Vagina (tissue), 2 donors: ENCODE measurements at places on chromosomes 4 and X.

DNA sequence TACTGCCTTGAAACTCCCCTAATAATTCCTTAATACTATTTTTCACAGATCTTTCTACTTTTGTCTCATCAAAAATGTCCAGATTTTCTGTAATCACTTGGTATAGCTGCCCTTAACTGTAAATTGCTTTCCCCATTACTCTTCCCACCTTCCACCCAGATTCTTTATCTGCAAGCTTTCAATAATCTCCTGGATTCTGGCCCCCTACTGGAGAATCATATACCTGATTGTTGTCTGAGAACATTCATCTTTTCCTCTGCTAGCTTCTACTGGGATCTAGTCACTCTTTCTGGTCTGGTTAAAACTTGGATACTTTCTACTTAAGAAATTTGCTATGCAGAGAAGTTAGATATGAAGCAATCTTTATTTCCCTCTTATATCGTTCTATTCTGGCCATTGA is 552.6 kb downstream of the PCDH19 start:
- no peak for DNase-seq

DNA sequence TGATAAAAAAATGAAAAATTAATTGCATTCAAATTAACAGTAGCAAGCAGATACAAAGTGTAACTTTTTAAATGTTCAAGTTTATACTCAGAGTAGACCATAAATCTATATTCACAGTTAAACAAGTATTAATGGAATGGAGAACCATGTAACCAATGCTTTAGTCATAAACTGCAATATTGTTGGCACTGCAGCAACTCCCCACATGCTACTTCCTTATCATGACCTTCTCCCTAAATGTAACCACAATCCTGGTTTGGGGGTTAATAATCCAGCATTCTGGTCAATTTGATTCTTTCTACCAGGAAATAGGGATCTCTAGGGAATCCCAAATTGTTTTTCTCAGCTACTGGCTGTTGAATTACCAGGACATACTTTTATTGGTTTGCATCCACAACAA is 223.9 kb upstream of the DCAF8L1 start:
- DNase-seq = no peak

DNA sequence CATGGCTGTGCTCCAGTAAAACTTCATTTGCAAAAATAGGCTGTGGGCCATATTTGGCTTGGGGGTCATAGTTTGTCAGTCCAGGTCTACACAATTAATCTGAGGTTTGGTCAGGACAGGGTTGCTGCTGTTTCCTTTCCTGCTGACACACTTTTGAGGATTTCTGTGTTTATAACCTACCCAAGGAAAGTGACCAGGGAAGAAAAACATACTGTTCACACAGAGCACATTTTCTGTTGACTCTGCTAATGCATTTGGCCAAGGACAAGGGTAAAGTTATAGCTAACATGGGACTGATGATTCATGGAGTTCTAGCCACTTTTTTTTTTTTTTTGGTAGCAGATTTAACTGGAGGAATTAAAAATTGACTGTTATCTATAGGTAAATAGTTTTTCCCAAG is 43.9 kb upstream of the GEMIN8 start:
- no peak for DNase-seq

GRCh38 chr4:53558065-53558801 is 33.1 kb downstream of the LNX1 start:
- DNase-seq = no peak

DNA sequence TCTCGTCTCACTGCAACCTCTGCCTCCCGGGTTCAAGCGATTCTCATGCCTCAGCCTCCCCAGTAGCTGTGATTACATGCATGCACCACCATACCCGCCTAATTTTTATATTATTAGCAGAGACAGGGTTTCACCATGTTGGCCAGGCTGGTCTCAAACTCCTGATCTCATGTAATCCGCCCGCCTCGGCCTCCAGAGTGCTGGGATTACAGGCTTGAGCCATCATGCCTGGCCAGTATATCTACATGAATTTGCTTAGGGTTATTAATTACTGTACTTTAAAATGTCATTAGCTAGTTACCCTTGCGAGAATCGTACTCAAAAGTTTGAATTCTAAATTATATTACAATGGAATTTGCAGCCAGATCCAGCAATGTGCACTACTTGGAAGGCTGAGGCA is 8.9 kb downstream of the CPEB2 start:
- no peak for DNase-seq

DNA sequence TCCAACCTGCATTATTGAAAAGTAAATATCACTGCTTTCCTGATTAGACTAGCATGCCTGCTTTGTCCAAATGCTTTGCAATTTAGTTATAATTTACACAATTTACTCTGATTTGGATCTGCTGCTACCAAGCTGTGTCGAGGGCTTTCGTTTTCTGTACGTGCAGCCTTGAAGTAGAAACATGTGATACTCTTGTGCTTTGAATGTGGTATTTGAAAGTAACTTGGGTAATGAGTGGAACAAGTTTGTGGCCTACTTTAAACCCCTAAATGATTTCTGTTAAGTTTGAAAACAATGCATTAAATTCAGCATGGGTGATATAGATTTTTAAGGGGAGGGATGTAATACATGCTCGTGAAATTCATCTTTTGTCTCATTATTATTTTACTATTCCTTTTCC is 240.7 kb downstream of the IQCM start:
- no peak for DNase-seq

GRCh38 chrX:46140272-46140671 is 404.9 kb downstream of the ZNF674 start:
- no peak for DNase-seq

DNA sequence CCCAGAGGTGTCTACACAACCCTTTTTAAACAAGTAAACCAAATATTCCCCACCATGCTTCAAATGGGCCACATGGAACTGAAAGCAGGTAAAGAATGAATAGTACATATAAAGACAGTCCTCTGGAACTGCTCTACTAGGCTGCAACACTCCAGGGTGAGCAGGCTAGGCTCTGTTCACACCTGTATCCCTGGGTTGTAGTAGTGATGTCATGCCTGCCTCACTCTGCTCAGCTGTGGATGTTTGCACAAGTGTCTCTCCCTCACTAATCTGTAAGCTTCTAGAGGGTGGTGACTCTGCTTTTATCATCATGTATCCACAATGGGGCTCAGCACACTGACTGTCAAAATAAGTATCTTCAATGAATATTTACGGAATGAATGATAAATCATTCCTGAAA is 20.4 kb downstream of the LEF1 start:
- no peak for DNase-seq

DNA sequence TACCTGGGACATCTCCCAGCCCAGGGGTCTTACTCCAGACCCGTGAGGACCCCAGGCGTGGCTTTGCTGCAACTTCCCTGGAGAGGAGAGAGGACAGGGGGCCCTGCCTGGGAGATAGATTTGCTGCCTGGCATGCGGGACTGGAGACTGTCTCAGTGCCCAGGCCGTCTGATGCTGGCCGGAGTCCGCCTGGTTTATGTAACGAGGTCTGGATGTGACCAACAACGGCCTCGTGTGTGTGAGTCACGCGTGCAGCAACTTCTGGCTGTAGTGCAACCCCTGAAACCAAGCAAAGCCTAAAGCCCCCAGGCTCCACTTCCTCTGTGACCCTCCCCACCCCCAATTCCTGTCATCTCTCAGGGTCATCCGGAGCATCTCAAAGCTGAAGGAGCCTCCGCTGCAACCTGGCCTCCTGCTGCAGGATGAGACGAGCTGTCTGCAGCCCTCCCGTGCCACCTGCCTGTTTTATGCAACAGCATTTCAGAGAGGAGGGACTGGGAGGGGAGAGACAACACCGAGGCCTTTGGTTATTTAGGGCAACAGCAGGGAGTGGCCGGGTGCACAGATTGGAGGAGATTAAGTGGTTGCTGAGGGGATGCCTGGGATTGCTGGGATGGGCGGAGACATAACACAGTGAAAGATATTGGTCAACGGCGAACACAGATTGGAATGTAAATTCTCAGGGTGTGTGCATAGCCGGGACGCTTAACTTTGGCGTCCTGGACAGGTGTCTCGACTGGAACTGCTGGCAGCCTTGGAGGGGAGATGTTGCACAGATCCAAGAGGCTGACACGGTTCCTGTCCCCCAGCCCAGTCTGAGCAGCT is 16.0 kb downstream of the XG start:
- DNase-seq = peak; percentile 89
